Activated naive CD4-positive, alpha-beta T cell treated with anti-CD3 and anti-CD28 coated beads, Interleukin-2, amount 10 ng/mL, durations not matched to agents 7 days and 5 days (primary cell): ENCODE measurements at places on chromosomes 12 and 14.

- no peak for DNase-seq
Measured at GRCh38 chr14:44634692-44635091, 127.6 kb upstream of the FSCB start.

- DNase-seq: no peak
Measured at GRCh38 chr12:99695050-99695449, 47.5 kb downstream of the GARIN6 start.

- DNase-seq: no peak
Measured at GRCh38 chr14:55508676-55509075, 68.3 kb upstream of the TBPL2 start.

DNA sequence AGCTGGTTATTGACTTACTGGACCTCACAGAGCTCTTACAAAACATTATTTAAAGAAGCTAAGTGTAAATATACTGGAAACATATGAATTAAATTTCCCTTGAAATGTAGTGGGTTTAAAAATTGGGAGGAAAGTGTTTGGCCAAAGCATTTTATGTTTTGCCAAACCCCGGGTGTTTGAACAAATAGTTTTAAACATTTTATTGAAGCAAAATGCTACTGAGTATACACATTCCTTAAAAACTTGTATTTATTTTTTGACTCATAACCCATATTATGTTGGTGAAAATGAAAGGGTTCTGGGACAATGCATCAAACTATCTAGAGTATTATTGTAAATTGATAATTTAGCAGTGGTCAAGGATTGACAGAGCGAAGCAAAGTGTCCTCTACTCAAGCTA lies 1048.5 kb downstream of the SLC6A15 start:
- no peak for DNase-seq

DNA sequence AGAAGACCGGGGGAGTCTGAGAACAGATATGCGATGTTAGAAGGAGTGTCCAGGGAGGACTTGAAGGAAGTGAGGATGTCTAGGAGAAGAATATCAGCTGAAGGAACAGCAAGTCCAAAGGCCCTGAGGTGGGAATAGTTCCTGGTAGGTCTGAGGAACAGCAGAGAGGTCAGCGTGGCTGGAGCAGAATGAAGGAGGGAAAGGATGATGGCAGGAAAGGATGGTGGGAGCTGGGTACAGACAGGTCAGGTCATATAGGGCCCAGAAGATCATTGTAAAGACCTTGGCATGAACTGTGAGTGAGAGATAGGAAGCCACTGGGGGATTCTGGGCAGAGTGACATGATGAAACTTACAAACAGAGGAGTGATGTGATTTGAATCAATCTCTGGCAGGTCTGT lies 171.0 kb downstream of the ETV6 start:
- no peak for DNase-seq

DNA sequence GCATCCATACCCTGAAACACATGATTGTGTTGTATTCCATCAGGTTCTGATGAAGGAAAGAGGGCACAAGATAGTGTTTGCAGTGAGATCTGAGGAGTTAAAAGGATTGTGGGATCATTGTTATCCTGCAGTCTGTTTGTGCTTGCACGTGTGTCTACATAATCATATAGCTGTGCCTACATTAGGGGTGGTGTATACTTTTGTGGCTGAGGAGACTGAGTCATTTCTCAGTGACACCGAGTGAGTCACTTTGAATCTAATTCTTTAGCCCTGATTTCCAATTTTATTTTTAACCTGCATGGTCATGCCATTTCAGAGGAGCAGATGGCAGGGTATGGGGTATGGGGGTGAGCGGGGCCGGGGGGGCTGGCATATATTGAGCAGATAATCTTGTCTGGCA lies 133.2 kb downstream of the ANO4 start:
- no peak for DNase-seq
